CD14-positive monocyte (primary cell): ENCODE measurements at places on chromosomes 13 and 19.

DNA sequence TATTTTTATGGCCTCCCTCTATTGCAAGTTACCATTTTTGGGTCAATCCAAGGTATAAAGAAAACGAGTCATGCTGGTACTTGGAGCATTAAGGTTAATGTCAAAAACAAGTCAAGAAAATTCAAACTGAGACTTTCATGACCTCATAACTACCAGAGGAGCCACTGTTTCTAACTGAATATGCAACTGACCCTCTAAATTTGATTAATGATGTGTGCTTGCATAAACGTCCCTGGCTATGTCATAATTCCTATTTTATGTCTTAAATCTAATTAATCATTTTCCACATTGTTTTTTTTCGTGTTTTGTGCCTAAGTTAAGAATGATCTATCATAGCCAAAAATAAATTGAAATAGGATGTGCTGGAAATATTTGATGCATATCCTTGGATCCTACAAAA lies 396.7 kb upstream of the GPC6 start:
- DNase-seq, result no peak

- peak; percentile 75 for DNase-seq
Measured at GRCh38 chr19:51754109-51754508, 2.4 kb upstream of the FPR1 start.

- no peak for DNase-seq
Measured at GRCh38 chr13:51542346-51543242, 41.7 kb upstream of the WDFY2 start.

GRCh38 chr19:15843203-15843893 lies 27.9 kb upstream of the OR10H1 start:
- DNase-seq, result no peak

GRCh38 chr19:11496391-11497163 lies 9.1 kb downstream of the ZNF653 start:
- DNase-seq, result peak; percentile 68

GRCh38 chr13:53775807-53776206 lies 747.2 kb downstream of the OLFM4 start:
- DNase-seq, result no peak

DNA sequence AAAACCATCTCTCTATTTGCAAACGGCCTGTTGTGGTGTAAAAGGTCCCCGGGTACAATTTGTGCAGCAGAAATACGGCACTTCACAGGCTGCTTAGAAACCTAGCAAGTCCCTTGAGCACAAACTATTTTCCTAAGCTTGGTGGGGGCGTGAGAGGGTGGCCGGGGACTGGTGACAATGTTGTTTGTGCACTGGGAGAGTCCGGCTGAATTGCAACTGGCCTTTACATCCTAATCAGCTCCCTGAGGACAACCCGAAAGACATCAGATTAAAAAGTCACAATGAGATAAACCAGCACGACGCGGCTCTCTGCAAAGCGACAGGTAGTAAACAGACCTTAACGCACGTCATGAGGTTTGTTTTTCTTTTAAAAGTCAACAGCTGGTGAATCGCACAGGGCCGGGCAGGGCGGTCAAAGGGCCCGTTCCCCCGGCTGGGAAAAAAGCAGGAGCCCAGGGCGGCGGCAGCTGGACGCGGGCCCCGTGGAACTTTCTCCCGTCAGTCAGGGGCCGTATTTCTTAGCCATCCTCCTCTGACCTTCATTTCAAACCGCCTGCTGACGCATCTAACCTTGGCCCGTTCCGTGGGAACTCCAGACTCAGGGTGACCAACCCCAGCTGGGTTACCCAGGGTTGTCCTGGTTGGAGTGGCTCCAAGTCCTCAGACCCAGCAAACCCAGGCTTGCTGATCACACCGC lies 112.3 kb downstream of the GADD45B start:
- no peak for DNase-seq

- no peak for DNase-seq
Measured at GRCh38 chr13:37288057-37288720, 182.7 kb upstream of the CSNK1A1L start.

- DNase-seq, result no peak
Measured at GRCh38 chr13:107118506-107118905, 550.6 kb upstream of the ARGLU1 start.

DNA sequence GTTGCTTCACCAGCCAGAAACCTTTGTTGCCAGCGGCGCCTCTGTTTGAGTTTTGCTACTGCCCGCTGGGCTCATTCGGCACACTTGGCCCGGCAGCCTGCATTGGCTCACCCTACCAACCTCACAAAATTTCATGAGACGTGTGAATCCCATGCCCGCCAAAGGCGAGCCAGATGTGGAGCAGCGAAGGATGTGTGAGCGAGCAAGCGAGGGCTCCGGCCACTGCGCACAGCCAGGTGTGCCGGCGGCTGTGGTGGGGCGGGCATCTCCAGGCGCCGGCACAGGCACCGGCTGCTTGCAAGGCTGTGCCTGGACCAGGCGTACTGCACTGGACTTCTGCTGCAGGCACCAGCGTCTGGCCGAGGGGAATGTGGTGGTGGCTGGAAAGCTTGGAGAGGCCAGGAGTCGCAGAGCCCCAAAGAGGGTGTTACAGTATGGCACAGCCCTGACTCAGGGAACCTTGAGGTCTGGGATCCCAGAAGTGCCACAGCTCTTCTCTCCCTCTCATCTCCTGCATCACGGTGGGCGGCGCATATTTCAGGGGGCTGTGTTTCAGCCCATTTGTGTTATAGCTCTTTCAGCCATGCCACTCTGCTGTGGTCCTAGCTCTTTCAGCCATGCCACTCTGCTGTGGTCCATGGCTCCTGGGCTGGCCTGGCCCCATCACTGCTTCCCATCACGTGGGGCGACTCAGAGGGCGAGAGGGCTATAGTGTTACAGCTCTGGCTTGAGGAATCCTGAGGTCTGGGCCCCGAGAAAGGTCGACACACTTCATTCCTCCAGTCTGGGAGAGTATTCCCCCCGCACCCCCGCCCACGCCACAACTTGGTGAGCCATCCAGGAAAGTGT lies 592.0 kb upstream of the SLITRK5 start:
- DNase-seq, result no peak

DNA sequence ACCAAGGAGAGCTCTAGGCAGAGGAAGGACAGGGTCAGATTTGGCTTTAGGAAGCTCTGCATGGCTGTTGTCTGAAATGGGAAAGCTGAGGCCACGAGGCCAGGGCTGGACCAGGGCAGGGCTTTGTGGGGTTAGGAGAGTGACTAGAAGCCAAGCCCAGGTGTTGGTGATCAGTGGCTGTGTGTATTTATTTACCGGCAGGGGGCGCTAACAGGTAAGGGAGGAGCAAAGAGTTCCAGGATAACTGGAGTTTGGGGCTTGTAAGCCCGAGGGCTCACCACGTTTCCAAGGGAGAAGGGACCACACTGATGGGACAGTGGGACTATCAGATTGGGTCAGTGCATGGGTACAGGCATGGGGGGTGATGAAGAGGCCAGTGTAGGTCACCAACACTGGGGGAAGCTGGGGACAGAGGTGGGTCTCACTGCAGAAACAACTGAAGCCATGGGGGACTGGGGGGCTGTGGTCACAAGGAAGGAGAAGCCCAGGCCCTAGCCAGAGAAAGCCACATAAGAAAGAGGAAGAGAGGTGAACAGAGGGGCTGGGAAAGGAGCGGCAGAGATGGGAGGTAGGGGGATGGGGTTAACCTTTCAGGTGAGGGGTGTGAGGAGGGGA lies 3.9 kb downstream of the TMEM147 start:
- DNase-seq, result peak; percentile 30

DNA sequence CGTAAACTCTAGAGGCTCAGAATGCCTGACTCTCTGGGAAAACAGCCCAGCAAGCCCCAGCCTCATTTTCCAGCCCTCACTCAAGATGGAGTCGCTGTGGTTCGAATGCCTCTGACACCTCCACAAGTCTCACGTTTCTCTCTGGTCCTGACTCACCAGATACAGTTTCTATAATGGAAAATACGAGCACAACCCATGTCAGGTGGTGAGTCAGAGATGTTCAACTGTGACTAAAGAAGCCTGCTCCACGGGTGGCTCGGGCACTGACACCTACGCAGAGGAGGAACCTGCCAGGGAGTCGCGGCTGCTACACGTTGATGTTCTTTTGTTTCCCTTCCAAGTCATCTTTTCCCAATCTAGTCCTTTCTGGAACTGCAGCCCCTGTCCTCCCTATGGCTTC lies 87.1 kb upstream of the STK24 start:
- DNase-seq, result no peak

GRCh38 chr13:38888309-38888708 lies 102.3 kb downstream of the STOML3 start:
- DNase-seq, result no peak

GRCh38 chr13:97017322-97017721 lies 23.0 kb upstream of the OXGR1 start:
- DNase-seq, result no peak

GRCh38 chr13:45518525-45519245 lies 53.9 kb downstream of the COG3 start:
- DNase-seq, result peak; percentile 28

GRCh38 chr19:13639342-13639929 lies 124.9 kb upstream of the MRI1 start:
- DNase-seq, result no peak

- no peak for DNase-seq
Measured at GRCh38 chr19:29422047-29422446, 103.7 kb upstream of the VSTM2B start.

DNA sequence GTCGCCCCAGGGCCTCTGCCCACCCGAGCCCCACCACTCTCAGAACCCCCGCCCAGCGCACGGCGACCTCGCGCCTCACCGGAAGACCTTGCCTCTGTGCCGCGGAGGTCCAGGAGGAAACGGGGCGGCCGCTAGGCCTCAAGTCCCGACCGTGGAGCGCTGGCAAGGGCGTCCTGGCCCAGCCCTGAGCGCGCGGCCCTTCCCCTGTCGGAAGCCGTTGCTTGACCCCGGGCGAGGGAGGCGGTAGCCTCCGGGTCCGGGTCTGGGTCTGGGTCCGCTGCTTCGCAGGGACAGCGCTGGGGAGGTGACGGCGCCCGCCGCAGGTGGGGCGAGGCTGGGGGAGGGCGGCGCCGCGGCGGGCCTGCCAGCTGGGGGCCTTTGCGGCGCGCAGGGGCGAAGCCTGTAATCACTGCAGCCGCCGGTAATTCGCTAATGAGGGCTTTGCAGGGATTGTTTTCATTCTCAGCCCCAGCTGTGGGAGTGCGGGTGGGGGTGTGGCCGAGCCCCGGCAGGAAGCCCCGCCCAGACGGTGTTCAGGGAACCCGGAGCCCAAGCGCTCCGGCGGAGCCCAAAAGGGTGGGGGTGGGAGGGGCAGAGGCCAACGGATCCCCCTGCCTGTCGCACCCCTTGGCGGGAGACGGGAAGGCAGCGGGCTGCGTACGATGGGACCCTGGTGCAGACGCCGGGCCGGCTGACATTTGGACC lies 8.6 kb downstream of the C19orf25 start:
- DNase-seq, result no peak
